ENCODE measurements at places on chromosomes 11 and 22.

GRCh38 chr11:62142921-62143320, 19.1 kb downstream of the INCENP start:
- DNase-seq: no peak

DNA sequence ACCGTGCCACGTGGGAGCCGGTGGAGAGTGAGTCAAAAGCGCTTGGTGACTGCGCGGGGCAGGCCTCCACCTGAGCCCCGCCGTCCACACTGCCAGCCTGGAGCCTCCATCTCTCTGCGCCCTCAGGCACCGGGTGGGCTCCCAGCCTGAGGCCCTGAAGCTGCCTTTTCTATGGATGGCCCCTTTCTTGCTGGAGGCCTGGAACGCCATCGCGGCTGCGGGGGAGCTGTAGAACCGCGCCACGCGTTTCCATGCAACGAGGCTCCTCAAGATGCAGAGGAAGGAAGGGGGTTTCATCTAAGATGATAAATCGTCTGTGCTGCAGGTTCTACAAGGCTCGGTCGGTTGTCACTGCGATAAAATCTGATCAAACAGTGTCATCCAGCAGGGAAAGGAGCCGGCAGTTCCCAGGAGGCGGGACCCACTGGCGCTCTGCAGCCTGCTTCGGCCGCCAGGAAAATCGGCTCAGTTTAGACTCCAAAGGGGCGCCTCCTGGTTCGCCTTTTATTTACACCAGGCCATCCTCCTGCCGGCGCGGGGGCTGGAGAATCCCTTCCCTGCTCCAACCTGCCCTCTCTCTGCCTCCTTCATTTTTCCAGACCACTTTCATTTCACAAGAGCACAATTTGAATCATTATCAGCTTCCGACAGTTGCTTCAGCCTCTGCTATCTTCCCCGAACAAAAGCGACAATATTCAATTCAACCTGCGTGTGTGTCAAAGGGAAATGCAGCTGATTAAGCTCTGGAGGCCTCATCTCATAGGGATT, 624.4 kb downstream of the BRD1 start:
- DNase-seq: no peak

- DNase-seq: no peak
Measured at GRCh38 chr11:68621826-68622225, 62.5 kb upstream of the GAL start.

- DNase-seq: no peak
Measured at GRCh38 chr22:32880061-32880460, 78.6 kb downstream of the TIMP3 start.

GRCh38 chr11:102513869-102514268, 16.7 kb downstream of the MMP7 start:
- DNase-seq: no peak

DNA sequence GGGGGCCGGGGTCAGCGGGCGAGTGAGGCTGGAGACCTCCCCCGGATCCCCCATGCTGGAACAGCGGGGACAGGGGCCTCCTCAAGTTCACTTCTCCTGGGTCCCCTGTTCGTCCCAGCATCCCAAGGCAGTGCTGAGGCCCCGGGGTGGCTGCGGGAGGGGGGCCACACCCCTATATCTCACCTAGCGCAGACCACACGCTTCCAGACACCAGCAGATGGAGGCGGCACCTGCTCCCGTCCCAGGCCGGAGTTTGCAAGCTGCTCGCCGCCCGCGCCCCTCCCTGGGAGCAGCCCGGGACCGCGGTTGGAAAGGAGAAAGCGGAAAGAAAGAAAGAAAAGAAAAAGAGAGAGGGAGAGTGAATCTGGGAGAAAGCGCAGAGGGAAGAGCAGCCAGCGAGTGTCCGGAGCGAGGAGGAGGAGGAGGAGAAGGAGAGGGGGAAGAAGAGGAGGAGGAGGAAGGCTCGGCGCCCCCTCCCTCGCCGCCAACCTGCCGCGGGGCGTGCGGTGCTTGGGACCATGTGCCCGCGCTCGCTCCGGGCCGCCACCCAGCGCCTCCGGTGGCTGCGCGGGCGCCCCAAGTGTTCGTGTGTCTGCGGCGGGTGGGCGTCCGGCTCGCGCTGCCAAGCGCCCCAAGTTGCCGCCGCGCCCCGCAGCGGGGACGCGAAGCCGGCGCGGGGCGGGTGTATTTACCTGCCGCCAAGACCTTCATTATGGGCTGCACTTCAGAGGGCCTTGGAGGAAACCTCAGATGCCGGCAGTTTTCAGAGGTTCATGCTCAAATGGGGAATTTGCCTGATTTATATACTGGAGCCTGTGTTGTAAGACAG, at the start of gene LIF:
TSS of gene LIF (minus strand) at position 775 of the 829 bp plus-strand sequence. CDS start at position 711, 64 bp downstream.
- DNase-seq: no peak

- no peak for DNase-seq
Measured at GRCh38 chr11:66124564-66124963, 54.5 kb downstream of the PACS1 start.

GRCh38 chr11:102528618-102529017, 1.9 kb downstream of the MMP7 start:
- no peak for DNase-seq

DNA sequence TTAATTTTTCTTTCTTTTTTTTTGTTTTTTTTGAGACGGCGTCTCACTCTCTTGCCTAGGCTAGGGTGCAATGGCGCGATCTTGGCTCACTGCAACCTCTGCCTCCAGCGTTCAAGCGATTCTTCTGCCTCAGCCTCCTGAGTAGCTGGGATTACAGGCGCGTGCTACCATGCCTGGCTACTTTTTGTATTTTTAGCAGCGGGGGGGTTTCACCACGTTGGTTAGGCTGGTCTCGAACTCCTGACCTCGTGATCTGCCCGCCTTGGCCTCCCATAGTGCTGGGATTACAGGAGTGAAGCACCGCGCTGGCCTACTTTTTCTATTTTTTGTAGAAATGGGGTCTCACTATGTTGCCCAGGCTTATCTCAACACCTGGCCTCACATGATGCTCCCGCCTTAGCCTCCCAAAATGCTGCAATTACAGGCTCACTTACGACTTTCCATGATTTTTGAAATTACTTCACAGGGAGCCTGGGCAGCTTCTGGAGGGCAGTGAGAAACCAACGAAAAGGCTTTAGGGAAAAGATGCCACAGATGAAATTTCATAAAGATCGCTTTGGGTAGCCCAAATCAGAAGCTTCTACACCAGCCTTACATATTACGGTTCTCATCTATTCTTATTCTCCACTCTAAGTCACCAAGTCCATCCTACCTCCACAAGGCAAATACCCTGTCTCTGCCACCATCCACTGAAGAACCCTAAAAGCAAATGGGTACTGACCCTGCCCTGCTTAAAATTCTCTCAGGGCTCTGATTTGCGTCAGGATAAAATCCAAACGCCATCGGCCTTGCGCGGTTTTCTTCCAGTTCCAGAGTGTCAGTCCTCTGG, 866 bp upstream of the RRM1 start:
- no peak for DNase-seq

GRCh38 chr22:19576460-19577421, 52.5 kb upstream of the CLDN5 start:
- no peak for DNase-seq

GRCh38 chr22:48227341-48228018, 1465.0 kb downstream of the TBC1D22A start:
- no peak for DNase-seq

- DNase-seq: no peak
Measured at GRCh38 chr11:114315749-114316368, 19.7 kb downstream of the NNMT start.

GRCh38 chr11:72787216-72788104, 6.4 kb downstream of the STARD10 start:
- DNase-seq: no peak

GRCh38 chr22:30823015-30823370, 128.3 kb downstream of the OSBP2 start:
- no peak for DNase-seq

DNA sequence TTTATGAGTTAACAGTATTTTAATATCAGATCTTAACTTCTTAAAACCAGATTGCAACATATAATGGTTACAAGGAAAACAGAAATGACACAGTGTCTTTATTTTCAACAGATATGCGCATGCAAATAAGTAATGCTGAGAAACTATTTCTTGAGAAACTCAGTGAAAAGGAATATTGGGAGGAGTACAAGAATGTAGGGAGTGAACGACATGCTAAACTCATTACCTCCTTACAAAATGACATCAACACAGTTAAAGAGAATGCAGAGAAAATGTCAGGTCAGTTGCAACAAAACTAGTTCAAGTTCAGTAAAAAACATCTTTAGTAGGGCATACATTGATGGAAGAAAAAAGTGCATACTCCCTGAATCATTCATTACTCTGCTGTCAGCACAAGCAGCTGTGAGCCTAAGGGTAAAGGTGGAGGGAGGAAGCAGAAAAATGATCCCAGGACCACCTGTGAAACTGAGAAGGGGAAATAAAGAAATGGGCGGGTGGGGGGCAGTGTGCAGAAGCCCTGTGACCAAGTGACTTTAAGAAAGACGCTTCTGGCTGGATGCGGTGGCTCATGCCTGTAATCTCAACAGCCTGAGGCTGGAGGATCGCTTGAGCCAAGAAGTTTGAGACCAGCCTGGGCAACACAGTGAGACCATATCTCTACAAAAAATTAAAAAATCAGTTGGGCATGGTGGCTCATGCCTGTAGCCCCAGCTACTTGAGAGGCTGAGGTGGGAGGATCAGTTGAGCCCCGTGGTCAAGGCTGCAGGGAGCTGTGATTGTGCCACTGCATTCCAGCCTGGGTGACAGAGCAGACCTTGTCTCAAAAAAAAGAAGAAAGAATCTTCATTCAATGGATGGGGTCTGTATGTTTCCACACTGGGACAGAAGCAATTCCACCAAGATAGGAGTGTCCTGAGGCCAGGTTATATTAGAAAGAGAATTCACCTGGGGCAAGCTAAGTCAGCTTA, 31.2 kb downstream of the CCDC83 start:
- DNase-seq: no peak

DNA sequence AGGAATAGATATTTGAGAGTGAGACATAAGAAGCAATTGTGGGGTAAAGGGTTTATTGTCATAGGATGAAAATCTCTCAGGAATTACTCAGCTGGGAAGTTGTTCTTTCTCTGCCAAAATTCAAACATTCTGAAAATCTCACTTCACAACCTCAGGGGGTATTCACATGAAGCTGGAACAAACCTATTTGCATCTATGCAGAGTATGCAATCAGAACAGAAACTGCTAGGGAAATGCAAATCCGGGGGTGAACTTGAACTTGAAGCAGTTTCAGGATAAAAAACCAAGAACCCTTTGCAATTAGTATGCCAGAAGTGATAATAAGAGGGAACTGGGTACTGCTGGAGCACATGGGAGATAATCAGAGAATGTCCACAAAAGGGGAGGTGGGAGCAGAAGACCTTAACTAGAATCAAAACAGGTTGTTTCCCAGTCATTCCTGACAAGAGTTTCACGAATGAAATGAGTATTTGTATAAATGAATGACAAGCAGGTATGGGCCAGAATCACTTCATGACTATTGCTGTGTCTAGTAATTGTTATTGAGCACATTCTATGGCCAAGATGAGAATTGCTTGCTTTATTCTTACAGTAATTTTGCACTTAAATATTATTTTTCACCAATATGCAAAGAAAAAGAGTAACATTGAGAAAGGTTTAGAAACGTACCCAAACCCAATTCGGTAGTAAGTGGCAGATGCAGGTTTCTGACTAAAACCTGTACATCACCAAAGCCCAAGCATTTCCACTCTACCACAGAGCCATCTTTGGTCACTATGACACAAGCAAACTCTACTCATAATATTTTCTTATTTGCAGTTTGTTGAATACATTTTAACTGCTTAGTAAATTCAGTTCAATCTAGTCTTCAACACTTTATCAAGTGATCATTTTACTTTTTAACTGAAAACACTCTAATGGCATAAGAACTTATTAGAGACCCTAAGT, 61.8 kb upstream of the UBASH3B start:
- no peak for DNase-seq

- no peak for DNase-seq
Measured at GRCh38 chr11:44116234-44116830, 20.9 kb downstream of the EXT2 start.

DNA sequence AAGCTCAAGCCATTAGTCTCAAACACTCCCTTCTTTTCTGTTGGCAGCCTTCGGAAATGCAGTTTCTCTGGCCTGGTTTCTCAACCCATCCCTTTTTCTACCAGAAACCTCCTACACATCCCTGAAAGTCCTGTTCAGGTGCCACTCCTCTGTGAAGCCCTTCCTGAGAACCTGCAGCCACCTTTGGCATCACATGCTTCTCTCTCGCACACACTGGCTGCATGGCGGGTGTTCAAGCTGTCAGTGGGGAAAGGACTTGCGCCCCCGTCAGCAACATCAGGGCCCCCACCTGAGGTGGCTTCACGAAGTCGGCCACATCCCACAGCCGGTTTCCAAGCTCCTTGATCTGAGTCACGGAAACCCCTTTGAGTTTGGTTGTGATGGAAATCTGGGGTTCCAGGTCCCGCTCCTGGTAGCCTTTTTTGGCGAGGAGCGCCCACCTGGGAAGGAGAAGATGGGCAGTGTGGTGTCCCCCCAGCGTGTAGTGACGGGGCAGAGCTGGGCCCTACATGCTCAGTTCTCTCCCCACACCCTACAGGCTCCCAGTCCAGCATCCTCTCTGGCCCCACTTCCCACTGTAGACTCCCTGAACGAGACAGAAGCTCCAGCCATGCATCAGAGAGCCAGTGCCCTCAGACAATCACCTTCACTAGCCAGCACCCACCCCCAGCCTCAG, 1.7 kb upstream of the LRRC74B start:
- no peak for DNase-seq

DNA sequence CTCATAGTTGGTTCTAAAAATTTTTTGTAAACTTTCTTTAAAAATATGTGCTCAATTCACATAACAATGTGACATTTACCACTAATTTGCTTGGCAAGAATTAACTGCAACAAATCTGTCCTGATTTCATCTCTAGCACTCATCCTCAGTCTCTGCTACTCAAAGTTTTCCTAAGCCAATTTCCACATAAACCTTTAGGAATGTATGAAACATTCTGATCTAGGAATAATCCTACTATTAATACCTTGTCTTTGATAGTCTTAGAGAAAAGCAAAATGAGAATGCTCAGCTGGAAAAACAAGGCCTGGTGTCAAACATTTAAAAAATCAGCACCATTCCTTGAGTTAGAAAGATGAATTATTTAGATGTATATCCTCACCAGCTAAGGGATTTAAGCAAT, 114.3 kb downstream of the CD44 start:
- no peak for DNase-seq

DNA sequence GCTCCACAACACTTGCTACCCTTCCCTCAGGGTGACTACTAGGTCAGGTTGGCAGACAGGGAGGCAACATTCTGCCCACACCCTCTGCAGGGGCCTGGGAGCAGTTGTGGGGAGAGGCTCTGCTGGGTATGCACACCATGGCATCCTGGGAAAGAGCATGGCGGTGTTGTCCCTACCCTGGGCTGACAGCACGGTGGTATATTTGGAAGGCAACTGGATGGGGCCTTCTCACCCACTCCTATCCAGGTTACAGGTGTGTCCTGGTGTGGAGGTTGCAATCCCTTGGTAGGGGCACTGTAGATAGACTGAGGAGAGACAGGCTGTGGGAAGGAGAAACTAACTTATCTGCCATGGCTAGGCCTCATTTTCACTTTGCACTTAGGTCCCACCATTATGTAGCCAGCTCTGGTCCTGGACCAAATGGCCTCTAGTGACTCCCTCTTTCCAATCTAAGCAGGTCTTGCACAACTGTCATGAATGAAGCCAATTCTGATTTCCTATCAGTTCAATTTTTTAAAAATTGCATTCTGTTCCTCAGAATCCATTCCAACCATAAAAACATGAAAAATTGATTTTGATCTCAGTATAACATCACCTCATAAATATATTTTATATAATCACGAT, 54.0 kb upstream of the CD44 start:
- no peak for DNase-seq

- no peak for DNase-seq
Measured at GRCh38 chr22:17164392-17165024, 5.4 kb upstream of the HDHD5 start.

Measured in activated naive CD4-positive, alpha-beta T cell (primary cell).